ENCODE measurements at places on chromosomes 3 and 15. TPM values are rescaled to one million over a fixed set of nuclear protein-coding genes. Genes with fewer than 3 reads are reported as not detected.

CDHR4 gene
- total RNA-seq, result 0.38 TPM

DNA sequence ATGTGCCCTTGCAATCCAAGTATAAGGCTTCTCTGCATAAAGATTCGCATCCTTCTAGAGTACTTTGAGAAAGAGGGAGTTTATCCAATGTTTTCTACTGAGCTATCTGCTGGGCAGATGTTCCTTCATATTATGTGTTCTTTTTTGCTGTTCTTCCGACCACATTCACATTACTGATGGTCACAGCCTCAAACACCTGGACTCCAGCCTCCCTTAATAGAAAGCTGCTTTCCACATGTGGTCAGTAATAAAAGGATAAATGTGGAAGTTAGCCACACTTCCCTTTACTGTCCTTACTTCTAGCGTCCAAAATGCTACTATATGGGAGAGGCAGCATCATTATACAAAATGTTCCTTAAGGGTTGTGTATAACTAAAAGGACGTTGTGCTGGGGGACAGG is 116.9 kb downstream of the CD47 start:
- DNase-seq, result no peak

WDR5B gene
- total RNA-seq, result 3.2 TPM

FAM43A gene
- 22.4 TPM for total RNA-seq

Data from mucosa of descending colon (tissue), 3 donors.